ENCODE measurements at places on chromosomes 4 and X.

GRCh38 chr4:113170115-113170804 lies 120.8 kb downstream of the ANK2 start:
- no peak for DNase-seq

DNA sequence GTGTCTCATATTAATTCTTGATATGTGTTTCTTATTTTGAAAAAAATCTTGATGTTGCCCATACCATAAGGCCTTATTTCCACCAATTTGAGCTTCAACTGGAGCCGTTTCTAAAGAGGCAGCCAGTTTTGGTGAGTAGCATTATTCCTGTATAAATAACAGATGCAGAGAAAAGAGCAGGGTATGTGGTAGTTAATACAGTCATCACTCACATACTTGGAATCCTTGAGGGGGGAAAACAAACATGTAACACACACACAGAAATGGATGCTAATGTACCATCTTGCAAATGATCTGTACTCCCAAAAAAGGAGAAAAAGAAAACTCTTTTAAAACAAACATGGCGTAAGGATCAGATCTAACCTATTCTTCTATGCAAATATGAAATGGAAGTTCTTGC lies 389.7 kb downstream of the GPM6A start:
- DNase-seq = no peak

- DNase-seq = no peak
Measured at GRCh38 chr4:79087071-79087470, 147.8 kb upstream of the PAQR3 start.

DNA sequence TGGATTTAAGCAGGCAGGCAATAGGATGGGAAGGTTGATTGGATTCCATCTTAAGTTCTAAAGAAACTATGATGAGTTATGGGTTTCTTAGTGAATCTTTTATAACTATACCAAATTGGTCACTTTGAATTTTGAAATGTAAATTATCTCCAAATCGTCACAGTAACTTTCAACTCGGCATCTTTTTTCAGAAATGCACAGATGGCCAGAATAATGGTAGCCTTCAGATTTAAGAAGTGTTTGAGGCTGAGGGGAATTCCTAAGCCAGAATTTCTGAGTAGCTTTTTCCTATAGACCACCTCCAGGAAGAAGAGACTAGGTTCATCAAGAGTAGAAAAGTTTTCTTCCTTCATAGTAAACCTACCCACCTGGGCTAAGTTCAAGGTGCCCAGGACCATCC lies 663.7 kb upstream of the TENM3 start:
- DNase-seq = no peak

GRCh38 chrX:118807151-118808017 lies 16.2 kb upstream of the ZCCHC12 start:
- DNase-seq = no peak

DNA sequence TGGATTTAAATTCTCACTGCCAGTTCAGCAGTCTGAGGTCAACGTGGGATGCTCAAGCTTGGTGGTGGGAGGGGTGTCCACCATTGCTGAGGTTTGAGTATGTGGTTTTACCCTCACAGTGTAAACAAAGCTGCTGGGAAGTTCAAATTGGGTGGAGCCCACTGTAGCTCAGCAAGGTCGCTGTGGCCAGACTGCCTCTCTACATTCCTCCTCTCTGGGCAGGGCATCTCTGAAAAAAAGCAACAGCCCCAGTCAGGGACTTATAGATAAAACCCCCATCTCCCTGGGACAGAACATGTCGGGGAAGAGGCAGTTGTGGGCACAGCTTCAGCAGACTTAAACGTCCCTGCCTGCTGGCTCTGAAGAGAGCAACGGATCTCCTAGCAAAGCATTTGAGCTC lies 14.9 kb upstream of the RRAGB start:
- no peak for DNase-seq

- DNase-seq = no peak
Measured at GRCh38 chrX:46204721-46205422, 340.3 kb downstream of the ZNF674 start.

- no peak for DNase-seq
Measured at GRCh38 chrX:41522081-41522480, 74.9 kb downstream of the NYX start.

DNA sequence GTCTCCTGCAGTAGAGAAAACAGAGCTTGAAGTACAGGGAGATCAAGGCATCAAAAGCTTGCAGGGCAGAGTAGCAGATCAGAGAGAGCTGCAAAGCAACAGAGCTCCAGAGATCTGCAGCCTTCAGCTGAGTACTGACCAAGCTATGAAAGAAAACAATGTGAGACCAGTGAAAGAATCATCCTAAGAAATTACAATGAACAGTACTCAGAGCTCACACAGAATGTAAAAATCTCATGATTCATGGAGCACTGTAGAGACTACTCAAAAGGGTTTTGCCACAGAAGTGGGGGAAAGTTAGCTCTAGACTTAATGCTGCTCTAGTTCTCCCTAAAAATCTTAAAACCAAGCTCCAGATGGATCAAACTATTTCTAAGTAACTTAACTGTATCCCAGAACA lies 80.0 kb upstream of the MAB21L2 start:
- no peak for DNase-seq

GRCh38 chr4:15341733-15342300 lies 86.0 kb upstream of the C1QTNF7 start:
- DNase-seq = no peak

- no peak for DNase-seq
Measured at GRCh38 chr4:20625426-20625825, 74.8 kb upstream of the PACRGL start.

All from hematopoietic multipotent progenitor cell (in vitro differentiated cells).